ENCODE measurements at places on chromosomes 16 and 17. TPM values are rescaled to one million over a fixed set of nuclear protein-coding genes. Genes with fewer than 3 reads are reported as not detected.

The TTYH2 gene
- 1.8 TPM for total RNA-seq

The METTL2A gene
- 31.9 TPM for total RNA-seq

The TNP2 gene
- not detected for total RNA-seq

The KRT13 gene
- total RNA-seq, result 0.30 TPM

The ABCC11 gene
- 0.06 TPM for total RNA-seq

The PPP1R27 gene
- total RNA-seq, result not detected

The MYH3 gene
- total RNA-seq, result 0.91 TPM

The MPP3 gene
- 18.7 TPM for total RNA-seq

The MPO gene
- total RNA-seq, result not detected

The CLDN6 gene
- 0.31 TPM for total RNA-seq

The FXR2 gene
- 60.7 TPM for total RNA-seq

The CCL17 gene
- not detected for total RNA-seq

The SMPD3 gene
- 0.09 TPM for total RNA-seq

The ACSM5 gene
- not detected for total RNA-seq

The CHD9NB gene
- total RNA-seq, result 1.7 TPM

The ARL5C gene
- total RNA-seq, result not detected

The SLC6A2 gene
- total RNA-seq, result 0.05 TPM

The CRHR1 gene
- 0.27 TPM for total RNA-seq

The MMP28 gene
- 3.6 TPM for total RNA-seq

The CCL5 gene
- 1.7 TPM for total RNA-seq
